Astrocyte (in vitro differentiated cells and primary cell): ENCODE measurements at places on chromosomes 16 and 17. TPM values are rescaled to one million over a fixed set of nuclear protein-coding genes. Genes with fewer than 3 reads are reported as not detected.

The CIBAR2 gene
- total RNA-seq, result not detected in 2 replicates

The EXOC3L1 gene
- 0.45 and 0.62 TPM in 2 replicates for total RNA-seq

The PITPNM3 gene
- 1.0 and 1.3 TPM in 2 replicates for total RNA-seq

GRCh38 chr17:50465171-50465570, 3.5 kb downstream of the CHAD start:
- DNase-seq, result no peak

The RASD1 gene
- total RNA-seq, result 0.48 and 0.77 TPM in 2 replicates

GRCh38 chr16:84758627-84759026, 58.8 kb downstream of the USP10 start:
- DNase-seq, result no peak

DNA sequence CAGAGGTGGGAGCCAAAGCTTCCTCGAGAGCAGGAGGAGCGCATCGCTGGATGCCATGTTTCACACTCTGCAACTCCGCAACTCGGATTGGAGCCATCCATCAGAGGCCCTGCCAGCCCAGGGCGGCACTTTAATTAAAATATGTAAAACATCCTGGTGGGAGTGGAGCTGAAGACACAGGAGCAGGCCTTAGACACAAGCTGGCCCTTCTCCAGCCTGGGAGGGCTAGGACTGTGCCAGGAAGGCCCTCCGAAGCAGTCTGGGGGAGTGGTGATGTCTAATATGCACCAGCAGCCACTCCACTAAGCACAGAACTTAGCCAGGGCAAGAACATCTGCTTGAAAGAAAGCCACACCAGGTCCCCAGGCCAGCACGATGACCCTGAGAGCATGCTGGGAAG, 5.8 kb upstream of the CCDC182 start:
- DNase-seq, result no peak

- DNase-seq, result no peak
Observed at GRCh38 chr17:33258296-33258695, 34.8 kb downstream of the ASIC2 start.

The TEX19 gene
- not detected in 2 replicates for total RNA-seq

DNA sequence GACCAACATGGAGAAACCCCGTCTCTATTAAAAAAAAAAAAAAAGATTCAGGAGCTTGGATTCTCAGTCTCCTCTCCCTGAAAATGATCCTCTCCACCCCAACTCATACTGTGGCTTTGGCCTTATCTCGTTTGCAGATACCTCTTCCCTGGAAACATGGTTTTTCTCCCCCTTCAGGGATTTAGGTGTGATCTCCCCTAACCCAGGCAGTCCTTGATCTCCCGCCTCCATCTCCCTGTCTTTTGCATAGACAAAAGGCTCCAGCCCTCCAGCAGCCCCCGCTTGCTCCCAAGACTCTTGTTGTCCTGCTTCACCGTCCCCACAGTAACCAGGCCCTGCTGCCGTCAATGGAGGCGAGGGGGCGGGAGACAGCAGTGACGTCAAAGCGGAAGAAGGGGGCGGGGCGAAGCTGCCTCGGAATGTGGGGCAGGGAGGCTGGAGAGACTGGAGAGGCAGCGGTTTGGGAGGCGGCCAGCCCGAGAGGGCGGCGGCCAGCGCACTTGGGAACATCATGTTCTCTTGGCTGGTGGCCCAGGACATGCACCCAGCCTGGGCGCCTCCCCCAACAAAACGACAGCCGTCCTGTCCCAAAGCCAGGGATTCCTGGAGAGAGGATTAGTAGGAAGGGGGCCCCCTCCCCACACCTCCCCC, 1.9 kb upstream of the PER1 start:
- peak; percentile 96 for DNase-seq

DNA sequence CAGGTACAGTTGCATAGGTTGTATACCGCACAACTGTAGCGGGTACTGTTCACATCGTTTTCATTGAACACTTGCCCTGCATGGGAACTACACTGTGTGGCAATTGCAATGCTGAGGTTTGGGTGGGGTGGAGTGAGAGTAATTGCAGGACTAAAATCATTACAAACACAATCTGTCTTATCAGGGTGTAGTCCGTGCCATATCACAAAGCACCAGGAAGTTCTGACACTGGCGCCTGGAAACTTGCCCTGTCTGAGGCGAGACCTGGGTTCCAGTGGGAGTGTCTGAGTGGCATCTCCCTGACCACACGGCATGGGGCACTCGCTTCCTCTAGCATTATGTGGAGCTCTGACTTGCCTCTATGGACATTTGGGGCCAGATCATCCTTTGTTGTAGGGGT, 153.4 kb downstream of the RGS9 start:
- DNase-seq, result no peak

The KATNB1 gene
- 21.1 and 28.6 TPM in 2 replicates for total RNA-seq

The ATP2C2 gene
- total RNA-seq, result 0.29 and 0.41 TPM in 2 replicates

DNA sequence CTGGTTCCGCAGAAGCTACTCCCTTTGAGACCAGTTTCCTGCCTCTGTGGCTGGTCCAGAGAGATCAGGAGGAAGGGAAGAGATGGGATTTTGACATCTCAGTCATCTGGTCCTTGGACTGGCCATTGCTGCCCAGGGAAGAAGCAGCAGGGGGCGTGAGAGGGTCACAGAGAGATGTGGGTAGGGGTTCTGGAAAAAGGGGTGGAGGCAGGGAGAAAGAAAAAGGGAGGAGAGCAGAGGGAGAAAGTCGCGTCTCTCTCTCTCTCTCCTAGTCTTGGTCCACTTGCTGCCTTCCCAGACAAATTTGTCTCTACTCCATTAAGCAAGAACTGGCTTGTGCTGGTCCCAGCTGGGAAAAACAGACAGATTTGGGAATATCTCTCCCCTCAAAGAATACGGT, 4.4 kb downstream of the SHBG start:
- DNase-seq, result no peak

DNA sequence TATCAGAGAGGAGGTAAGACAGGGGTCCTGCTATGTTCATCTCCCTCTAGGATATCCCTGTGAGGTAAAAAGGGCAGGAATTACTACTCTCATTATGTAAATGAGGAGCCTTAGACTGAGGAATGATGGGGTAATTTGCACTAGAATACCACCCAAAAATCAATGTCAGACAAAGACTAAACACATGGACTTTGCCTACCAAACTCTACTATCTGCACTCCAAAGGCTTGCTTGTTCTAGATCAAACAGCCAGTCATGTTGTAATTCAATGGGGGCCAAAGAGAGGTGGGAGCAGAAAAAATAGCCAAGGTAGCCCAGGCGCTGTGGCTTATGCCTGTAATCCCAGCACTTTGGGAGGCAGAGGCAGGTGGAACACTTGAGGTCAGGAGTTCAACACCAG, 120.7 kb downstream of the LYRM1 start:
- DNase-seq, result no peak

GRCh38 chr17:6195123-6195522, 124.9 kb downstream of the WSCD1 start:
- DNase-seq, result no peak

GRCh38 chr17:79990704-79991103, 45.0 kb downstream of the TBC1D16 start:
- no peak for DNase-seq

The OR1F1 gene
- 0.32 TPM in 1 of 2 replicates, not detected in the other for total RNA-seq

DNA sequence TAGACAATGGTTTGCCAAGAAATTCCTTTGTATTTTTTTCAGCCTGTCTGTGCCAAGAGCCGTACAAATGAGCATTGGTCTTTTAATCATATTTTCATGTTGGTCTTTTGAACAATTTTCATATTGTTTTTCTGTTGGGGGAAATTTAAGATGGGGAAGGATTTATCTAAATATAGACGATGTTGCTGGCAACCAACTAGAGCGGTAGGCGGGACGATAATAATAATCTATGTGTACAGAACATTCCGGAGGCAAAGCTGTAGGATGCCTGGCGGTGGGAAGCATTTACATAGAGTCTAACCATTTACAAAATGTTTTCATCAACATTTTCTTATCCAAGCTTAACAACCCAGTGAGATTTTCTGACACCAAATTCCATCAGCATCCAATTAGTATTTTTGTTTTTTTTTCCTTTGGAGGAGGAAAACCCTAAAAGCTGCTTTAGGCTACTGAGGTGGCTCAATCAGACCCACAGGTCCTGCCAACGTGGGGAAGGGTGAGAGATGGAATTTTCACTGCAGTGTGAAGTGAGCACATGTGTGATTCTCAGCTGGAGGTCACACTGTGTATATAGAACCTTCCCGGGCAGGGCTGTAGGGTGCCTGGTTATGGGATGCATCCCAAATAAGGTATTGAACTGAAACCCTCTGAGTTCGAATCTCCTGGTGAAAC, 11.7 kb upstream of the SEC14L1 start:
- no peak for DNase-seq

DNA sequence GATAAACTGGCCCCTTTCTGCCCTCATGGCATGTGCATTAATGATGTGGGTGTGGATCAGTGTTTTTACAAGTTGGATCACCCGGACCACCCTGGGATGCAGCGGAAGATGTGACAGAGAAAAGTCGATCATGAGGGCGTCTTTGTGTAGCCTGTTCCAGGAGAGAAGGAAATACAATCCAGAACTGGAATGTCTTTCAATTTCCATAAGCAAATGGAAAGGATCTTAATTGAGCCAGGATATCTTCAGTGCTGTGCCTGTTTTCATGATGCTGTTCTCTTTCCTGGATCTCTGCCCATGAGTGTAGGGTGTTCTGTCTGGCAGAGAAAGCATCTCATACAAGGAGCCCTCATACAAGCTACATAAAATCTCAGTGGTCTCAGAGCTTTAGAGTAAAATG, 481.4 kb downstream of the XYLT1 start:
- no peak for DNase-seq
